ENCODE measurements at places on chromosomes 3 and 15.

- H3K27ac ChIP-seq = peak overlapping the region; percentile 39
- H3K36me3 ChIP-seq = peaks cover 13% of the 10 kb centered on the region
- peak; percentile 20 for DNase-seq
- no peaks in the 10 kb centered on the region for H3K27me3 ChIP-seq
- H3K4me3 ChIP-seq = no peak overlapping the region
Observed at GRCh38 chr15:77034695-77035489, 36.0 kb downstream of the TSPAN3 start.

DNA sequence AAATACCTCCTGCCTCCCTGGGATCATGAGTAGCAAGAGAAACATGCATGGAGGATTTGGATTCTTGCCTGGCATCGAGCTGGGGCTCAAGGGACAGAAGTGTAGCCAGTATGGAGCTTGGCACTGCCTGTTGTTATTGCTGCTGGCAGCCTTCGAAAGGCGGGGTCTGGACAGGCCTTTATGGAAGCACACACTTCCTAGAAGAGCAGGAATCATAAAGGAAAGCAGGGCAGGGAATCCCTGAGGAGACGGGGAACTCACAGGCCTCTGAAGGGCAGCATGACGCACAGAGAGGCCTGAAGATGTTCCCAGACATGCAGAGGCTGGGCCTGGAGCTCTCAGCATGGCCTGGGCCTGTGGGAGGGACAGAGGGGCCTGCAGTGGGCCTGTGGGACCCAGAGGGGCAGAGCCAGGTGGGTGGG, 18.6 kb upstream of the SLC41A3 start:
- no peaks in the 10 kb centered on the region for H3K27me3 ChIP-seq
- H3K4me3 ChIP-seq = no peak overlapping the region
- DNase-seq = no peak
- H3K4me1 ChIP-seq = no peaks in the 10 kb centered on the region
- no peak overlapping the region for H3K27ac ChIP-seq

- H3K4me3 ChIP-seq = no peak overlapping the region
- H3K27me3 ChIP-seq = no peaks in the 10 kb centered on the region
- peak; percentile 18 for DNase-seq
- H3K36me3 ChIP-seq = no peaks in the 10 kb centered on the region
- peak overlapping the region; percentile 33 for H3K27ac ChIP-seq
Observed at GRCh38 chr3:112739252-112739965, 98.5 kb upstream of the CCDC80 start.

- H3K27me3 ChIP-seq = no peaks in the 10 kb centered on the region
- no peak overlapping the region for H3K4me3 ChIP-seq
- H3K4me1 ChIP-seq = peaks cover 10% of the 10 kb centered on the region
- no peak for DNase-seq
Observed at GRCh38 chr3:100256731-100257151, 4.1 kb upstream of the TBC1D23 start.

DNA sequence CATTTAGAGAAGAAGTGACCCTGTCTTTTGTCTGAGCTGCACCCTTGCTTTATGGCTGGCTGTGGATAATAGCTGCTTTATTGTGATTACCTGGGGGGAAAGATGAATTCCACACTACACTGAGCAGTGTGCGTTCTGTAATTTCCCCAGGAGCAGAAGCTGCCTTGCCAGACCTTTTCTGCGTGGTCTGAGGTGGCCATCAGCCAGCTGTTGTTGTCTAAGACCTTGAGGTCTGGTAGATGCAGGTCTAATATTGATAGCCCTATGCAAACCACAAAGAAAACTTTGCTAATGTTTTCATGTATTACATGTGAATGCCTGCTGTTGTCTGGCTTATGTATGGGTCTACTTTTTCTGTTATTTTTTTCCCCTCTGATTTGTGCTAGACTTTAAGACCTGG, 144.6 kb downstream of the THSD4 start:
- H3K27me3 ChIP-seq = no peaks in the 10 kb centered on the region
- H3K4me1 ChIP-seq = no peaks in the 10 kb centered on the region
- no peak overlapping the region for H3K4me3 ChIP-seq
- H3K36me3 ChIP-seq = no peaks in the 10 kb centered on the region
- DNase-seq = no peak
- no peak overlapping the region for H3K27ac ChIP-seq

- H3K4me3 ChIP-seq = no peak overlapping the region
- peaks cover 15% of the 10 kb centered on the region for H3K4me1 ChIP-seq
- no peak overlapping the region for H3K27ac ChIP-seq
Observed at GRCh38 chr3:177174607-177175170, 22.6 kb downstream of the TBL1XR1 start.

- peaks cover 8% of the 10 kb centered on the region for H3K4me1 ChIP-seq
- no peaks in the 10 kb centered on the region for H3K36me3 ChIP-seq
- H3K27ac ChIP-seq = no peak overlapping the region
- H3K27me3 ChIP-seq = no peaks in the 10 kb centered on the region
- no peak overlapping the region for H3K4me3 ChIP-seq
Observed at GRCh38 chr15:101003706-101004105, 84.5 kb downstream of the LRRK1 start.

- no peak overlapping the region for H3K4me3 ChIP-seq
- H3K27ac ChIP-seq = no peak overlapping the region
- DNase-seq = no peak
Observed at GRCh38 chr3:171054921-171055320, 28.4 kb upstream of the SLC2A2 start.
